Stimulated activated CD8-positive, alpha-beta memory T cell treated with anti-CD3 and anti-CD28 coated beads, Interleukin-4, amount 100 ng/mL, for 4 hours (primary cell): ENCODE measurements at places on chromosomes 16 and 17.

DNA sequence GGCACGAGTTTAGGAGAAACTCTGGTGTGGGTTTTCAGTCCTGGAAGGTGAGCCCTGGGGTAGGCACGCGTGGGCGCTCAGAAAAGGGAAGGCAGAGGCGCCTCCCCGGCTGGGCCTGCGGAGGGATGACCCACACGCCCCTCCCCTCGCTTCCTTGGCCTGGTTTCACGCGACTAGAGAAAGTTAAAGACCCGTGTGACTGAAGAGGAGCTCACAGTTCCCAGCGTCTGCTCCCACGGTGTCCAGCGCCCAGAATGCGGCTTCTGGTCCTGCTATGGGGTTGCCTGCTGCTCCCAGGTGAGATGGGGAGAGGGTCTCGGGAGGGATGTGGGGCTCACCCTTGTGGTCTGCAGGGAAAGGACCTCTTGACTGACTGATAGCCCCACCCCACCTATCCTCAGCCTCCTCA is at the start of gene CD300LG:
CD300LG (plus strand) TSS at position 214 of the 409 bp plus-strand sequence; CDS start at position 255, 41 bp downstream.
- no peak for DNase-seq

DNA sequence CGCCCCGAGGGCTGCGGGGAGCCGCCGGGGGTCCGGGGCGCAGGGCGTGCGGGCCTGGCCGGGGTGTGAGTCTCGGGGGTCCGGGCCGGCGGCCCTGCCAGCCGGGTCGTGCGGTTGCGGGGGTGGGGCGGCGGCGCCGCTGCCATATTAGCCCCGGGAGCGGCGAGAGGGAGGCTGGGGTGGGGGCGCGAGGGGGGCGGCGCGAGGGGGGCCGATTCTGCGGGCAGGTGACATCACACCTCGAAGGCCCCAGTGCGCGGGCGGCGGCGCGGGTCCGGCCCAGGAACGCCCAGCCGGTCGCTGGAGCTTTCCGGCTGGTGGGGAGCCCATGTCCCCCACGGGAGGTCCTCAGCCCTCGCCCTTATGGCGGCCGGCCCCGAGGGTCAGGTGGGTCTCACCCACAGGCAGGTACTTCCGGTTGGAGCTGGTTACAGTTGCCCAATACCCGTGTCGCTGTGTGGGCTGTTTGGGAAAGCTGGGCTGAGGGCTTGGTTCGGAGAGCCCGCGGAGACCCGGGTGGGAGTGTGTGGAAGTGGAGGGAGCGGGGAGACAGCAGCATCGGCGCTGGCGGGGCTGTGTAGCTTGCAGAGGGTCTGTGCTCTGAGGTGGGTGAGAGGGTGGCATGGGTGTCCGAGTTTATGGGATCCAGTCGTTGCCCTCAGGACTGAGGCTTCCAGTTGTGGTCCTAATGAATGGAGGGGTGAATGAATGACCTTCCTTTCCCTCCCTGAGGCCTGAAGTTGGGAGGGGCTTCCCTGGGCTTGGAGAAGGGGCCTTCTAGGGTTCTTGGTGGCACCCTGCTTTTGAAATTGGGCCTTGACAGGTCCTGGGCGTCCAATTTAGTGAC is 804 bp downstream of the ATP6V0C start:
- DNase-seq, result no peak

- no peak for DNase-seq
These were observed 245 bp downstream of the TMEM256 start for GRCh38 chr17:7403727-7403976.

GRCh38 chr17:82231312-82231561 is 2.4 kb downstream of the SLC16A3 start:
- DNase-seq, result no peak

DNA sequence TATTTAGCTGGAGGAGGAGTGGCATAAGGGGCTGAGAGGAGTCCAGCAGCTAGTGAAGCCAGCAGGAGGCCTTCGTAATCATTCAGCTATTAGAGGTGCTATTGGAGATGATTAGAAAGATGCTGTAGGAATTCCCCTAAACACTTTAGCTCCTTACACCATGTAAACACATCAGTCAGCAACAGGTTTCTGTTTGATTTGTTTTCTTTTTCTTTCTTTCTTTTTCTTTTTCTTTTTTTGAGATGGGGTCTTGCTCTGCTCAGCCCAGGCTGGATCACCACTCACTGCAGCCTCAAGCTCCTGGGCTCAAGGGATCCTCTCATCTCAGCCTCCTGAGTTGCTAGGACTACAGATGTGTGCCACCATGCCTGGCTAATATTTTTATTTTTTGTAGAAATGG is 10.6 kb upstream of the SEPHS2 start:
- DNase-seq, result no peak

DNA sequence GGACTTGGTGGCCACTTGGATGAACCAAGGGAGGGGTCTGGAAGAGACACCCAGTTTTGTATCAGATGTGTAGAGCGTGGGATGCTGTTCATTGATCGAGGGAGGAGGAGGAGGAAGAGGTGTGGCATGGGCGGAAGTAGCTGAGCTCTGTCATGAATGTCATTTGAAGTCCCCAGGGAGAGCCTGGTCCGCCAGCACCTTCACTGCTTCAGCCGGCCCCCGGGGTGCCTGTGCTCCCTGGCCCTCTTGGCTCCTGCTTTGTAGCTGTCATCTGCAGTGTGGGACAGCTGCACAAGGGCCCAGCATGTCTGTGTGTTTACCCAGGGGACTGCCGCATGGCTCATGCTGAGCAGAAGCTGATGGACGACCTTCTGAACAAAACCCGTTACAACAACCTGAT is 75.4 kb upstream of the RBL2 start:
- DNase-seq, result no peak

DNA sequence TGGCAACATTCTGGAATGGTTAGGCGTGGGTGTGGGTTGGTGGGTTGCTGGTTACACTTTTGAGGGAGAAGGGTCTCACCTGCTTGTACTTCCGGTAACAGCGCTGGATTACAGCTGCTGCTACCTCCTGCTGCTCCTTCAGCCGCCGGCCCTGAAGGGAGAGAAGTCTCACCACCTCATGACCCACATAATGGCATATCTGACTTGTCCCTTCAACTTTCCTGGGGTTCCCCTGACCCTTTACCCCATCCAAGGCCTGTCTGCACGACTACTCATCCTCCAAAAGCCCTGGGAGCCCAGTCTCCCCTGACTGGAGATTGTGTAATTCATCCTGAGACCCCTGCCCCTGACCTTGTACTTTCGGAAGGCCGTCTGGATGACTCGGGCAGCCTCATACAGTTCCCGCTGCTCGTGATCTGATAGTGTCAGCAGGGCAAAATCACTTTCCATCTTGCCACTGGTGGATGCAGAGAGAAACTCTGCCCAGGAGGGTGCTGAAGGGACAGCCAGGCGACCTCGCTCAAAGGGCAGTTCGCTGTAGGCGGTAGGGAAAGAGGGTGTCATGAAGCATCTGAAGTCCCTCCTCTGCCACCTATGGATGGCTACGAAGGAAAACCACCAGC is 2.0 kb upstream of the SPAG7 start:
- no peak for DNase-seq

DNA sequence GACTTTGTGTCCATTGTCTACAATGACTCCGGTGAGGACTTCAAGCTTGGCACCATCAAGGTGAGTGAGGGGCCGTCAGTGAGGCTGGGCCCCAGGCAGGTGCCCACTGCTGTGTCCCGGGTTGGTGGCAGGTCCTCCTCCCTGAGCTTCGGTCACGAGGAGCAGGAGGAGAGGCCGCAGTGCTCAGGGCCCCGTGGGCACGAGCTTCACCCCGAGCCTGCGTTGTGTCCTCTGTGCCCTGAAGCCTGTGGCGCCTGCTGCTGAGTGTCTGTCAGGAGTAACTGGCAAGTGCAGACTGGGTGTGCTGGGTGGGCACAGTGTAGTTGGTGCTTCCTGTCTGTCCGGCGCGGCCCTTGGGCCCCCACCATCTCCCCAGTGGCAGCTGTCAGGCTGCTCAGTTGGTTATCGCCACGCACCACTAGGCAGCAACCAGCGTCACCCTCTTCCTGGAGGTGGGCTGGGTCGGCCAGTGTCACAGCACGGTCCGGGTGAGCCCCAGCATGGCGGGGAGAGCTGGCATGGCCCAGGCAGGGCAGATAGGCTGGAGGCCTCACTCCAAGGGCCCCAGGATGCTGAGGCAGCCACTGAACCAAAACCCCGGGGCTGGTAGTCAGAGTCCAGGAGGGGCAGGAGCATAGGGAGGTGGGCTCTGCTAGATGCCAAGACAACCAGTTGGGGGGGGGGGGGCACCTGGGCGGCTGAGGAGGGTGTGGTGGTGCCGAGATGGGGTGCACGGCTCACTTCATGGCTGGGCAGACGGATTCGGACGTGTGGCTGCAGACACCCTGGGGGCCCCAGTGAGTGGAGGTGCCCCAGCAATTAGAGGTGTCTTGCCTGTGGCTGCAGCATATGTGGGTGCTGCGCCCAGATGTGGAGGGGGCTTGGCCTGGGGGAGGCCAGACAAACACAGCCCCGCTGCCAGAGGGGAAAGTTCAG is 39.3 kb downstream of the TSC2 start:
- no peak for DNase-seq
